ENCODE measurements at places on chromosomes 2 and 18.

DNA sequence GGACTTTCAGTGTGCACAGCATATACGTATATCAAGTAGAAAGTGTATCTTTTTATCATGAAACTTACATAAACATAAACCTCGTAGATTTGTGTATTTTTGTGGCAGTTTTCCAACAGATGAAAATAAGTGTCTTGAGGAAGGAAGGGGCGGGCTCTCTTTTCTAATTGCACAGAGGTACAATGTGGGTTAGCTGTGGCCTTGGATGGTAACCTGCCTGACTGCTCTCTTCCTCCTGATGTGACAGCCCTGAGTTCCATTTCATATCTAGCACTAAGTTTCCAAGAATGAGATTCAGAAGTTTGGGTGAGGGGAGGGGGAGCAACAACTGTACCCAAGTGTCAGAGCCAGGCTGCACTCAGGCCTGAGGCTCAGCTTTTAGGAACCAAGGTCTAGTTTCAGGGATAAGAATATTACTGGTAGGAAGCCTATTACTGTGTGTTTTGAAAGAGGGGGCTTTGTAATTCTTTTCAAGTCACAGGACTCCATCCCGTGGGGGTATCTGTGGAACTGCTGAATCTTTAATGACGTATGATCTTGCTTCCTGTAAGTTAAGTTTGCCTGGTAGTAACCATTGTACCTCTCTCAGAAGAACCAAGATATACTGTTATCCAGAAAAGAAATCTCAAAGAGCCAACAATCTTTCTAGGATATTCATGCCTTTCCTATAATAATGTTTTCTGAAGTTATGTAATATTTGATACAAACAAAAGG, 483.7 kb downstream of the PTPRM start:
- no peak for DNase-seq

DNA sequence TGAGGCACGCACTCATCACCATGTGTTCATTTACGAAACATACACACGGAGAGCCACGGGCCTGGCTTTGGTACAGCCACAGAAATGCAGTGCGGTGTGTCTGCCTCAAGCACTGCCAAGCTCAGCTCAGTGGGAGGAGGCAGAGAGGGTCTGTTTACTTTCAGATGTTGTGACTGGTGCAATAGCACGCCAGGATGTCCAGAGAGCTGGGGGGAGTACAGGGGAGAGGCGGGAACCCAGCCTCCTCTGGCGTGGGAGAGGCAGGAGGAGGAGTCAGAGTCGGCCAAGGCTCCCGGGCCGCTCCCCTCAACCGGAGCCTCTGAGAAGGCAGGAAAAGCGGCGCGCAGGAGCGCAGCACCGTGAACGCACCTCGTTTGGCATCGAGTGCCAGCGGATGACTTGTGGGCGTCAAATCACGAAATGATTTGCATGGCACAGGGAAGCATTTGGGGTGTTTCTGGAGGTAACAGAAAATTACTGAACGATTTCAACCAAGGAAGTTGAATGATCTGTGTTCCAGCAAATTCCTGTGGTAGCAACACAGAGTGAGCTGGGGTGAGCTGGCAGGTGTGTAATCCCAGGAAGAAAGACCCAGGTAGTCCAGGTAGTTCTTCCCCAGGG, 143.0 kb downstream of the ZNF516 start:
- peak; percentile 66 for DNase-seq

DNA sequence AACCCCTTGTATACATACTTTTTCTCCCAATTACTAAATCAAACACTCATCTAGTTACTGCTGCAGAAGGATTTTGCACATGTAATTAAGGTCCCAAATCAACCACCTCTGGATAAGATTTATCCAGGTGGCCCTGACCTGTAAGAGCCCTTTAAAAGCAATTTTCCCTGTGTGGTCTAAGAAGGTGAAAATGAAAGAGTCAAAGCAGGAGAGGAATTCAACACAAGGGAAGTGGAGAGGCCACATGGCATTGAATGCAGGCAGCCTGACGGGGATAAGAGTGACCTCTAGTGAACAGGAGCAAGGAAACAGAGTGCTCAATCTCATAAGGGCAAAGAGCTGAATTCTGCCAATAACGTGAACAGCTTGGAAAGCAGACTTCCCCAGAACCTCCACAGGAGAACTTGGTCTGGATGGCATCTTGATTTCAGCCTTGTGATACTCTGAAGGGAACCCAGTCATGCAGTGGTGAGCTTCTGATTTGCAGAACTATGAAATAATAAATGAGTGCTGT, 27.2 kb downstream of the PPP3R1 start:
- DNase-seq: peak; percentile 71

DNA sequence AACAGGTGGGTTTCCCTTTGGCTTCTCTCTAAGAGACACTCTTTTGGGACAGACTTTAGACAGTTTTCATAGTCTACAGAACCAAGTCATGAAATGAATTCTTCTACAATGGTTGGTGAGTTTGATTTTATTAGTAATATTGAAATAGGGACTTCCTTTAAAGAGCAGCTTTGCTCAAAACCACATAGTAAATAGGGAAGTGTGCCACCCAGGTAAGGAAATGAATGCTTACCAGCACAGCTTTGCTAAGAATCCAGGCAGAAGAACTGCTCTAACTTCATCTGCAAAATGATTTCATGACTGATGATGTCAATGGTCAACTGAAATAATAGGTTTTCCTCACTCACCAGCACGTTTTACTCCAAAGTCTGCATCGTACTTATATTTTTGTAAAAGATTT, 89.2 kb downstream of the NYAP2 start:
- DNase-seq: no peak

- DNase-seq: no peak
Measured at GRCh38 chr2:3954261-3954660, 250.9 kb downstream of the DCDC2C start.

DNA sequence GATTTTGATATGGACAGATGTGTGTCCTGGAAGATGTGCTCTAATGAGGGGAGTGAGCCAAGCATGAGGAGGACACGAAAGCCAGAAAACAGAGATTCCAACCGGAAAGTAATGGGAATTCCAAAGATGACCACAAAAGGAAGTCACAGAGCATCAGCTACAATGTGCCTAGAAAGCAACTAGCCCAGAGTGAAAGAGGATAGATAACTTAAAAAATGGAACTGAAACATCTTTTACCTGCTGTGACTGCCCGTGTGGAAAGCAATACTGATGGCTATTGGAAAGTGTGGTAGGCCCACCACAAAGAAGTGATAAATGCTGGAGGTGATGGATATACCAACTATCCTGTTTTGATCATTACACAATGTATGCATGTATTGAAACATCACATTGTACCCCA, 21.6 kb downstream of the DNMT3A start:
- DNase-seq: no peak

DNA sequence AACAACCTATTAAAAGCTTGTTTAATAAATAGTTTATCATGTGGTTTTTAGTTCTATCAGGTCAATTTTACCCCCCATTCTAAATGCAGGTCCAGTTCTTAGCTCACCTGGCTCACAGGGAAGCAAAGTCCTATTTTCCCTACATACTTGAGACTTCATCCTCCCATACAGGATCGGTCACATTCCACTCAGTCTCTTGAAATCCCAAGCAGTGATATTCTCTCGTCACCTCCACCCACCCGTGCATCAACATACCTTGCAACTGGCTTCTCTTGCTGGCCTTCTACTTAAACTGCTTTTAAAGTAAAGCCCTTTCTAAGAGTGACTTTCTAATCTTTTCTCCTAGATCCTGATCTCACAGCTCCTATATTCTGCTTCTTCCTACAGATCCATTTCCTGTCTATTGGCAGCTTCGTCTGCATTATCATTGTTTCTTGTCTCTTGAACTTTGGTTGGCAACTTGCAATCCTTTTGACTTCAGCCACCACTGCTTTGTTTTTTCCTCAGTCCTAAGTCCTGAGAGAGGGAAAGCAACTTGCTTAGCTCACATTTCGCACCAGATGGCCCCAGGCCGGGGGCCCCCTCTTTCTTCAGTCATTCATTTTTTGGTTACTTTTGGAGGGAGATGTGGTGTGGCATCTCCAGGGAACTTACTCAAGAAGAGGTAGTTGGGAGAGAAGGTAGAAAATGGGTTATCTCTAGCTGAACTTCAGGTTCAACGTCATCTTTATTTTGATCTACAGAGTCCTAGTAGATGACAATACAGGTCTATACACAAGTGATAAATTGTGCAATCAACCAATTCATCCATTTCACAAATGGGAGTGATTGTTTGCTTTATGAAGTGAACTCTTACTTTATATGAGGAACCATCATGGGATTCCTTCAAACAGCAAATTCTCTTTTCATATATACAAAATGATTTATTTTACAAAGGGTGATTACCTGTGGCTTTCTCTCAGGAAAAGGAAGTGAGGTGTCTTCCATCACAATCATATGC, 23.9 kb upstream of the NCOA1 start:
- DNase-seq: no peak

DNA sequence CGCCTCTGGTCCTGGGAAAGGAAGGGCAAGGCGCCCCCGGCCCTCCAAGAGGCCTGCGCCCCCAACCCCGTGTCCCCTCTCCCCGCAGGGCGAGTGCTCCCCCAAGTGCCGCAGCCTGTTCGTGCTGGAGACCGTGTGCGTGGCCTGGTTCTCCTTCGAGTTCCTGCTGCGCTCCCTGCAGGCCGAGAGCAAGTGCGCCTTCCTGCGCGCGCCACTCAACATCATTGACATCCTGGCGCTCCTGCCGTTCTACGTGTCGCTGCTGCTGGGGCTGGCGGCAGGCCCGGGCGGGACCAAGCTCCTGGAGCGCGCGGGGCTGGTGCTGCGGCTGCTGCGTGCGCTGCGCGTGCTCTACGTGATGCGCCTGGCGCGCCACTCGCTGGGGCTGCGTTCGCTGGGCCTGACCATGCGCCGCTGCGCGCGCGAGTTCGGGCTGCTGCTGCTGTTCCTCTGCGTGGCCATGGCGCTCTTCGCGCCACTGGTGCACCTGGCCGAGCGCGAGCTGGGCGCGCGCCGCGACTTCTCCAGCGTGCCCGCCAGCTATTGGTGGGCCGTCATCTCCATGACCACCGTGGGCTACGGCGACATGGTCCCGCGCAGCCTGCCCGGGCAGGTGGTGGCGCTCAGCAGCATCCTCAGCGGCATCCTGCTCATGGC, 52.4 kb downstream of the SLC66A2 start:
- DNase-seq: no peak

DNA sequence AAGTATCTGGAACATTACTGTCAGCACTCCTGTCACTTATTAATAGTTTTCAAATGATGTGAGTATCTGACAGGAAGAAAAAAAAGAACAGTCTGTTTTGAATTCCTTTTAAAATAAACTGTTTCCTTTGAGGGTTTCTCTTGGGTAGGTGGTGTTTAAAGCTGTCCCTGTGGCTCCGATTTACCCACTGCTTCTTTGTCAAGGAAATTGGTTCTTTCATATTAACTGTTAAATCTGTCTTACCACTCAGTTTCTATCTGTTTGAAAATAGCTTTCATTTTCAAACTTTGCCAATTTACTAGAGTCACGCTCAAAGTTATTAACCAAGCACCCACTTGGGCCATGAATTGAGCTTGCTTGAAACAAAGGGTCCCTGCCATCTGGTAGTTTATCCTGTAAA, 614.6 kb upstream of the NXPH2 start:
- DNase-seq: no peak

DNA sequence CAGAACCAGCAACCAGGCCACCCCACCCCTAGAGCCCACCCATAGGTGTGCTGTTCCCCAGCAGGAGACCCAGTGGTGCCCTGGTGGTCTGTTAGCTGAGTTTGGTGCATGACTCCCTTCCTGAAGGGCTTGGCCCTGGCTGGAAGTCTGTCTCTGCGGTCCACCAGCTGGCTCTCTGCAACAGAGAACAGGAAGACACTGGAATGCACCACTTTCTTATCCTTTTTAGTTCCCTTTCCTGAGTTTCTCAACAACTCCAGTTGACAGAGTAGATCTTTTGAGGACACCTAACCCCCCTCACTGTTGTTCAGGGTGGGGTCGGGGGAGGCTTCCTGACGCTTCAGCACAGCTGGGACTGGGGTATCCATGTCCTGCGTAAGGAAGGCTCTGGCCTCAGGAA, 11.9 kb upstream of the RPL37A start:
- DNase-seq: peak; percentile 87

DNA sequence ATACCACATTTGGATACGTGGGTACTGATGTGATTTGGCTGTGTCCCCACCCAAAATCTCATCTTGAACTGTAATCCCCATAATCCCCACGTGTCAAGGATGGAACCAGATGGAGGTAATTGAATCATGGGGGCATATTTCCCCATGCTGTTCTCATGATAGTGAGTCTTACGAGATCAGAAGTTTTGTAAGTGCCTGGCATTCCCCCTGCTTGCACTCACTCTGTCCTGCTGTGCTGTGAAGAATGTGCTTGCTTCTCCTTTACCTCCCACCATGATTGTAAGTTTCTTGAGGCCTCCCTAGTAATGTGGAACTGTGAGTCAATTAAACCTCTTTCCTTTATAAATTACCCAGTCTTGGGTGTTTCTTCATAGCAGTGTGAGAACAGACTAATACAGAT, 70.3 kb downstream of the CHST9 start:
- no peak for DNase-seq
